Gastrocnemius medialis (tissue), 4 donors: ENCODE measurements at places on chromosomes 7 and 10. TPM values are rescaled to one million over a fixed set of nuclear protein-coding genes. Genes with fewer than 3 reads are reported as not detected.

GRCh38 chr7:55019691-55020465 is 1.1 kb downstream of the EGFR start:
- no peak for DNase-seq

DNA sequence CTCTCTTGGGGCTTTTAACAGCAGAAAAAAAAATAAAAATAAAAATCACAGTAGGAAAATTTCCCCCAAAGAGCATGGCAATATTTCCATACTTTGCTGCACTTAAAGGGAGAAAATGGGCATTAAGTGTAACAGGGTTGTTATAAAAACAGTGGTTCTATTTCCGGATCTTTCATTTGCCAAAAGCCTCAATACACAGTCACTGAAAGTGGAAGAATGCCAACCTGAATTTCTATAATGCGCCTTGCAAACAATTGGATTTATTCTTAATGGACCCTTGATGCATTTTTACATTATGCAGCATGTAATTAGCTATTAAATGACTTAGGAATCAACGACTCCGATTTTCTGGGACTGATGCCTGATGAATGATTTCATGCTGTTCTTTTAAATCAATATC is 127.6 kb upstream of the NANOS1 start:
- no peak for DNase-seq

GRCh38 chr10:110305767-110306451 is 1.2 kb upstream of the SMNDC1 start:
- DNase-seq: peak; percentile 12

DNA sequence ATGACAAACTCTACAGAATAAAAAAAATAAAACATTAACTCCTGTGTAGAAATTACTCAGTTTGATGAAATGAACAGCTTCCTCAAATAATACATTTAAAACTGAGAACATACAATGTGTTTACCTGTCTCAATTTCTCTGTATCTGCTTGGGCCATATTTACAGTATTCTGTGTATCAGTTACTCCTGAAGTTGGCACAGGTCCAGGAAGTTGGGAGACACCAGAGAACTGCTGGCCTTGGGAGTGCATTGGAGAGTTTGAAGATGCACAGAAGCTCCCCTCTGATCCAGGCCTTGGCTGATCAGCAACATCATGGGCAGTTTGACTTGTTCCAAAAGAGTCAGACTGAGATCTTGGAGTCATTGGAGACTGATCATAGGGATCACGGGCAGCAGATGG is 155.1 kb downstream of the GALNT11 start:
- DNase-seq: no peak

GRCh38 chr10:124319926-124320391 is 98.8 kb downstream of the OAT start:
- no peak for DNase-seq

DNA sequence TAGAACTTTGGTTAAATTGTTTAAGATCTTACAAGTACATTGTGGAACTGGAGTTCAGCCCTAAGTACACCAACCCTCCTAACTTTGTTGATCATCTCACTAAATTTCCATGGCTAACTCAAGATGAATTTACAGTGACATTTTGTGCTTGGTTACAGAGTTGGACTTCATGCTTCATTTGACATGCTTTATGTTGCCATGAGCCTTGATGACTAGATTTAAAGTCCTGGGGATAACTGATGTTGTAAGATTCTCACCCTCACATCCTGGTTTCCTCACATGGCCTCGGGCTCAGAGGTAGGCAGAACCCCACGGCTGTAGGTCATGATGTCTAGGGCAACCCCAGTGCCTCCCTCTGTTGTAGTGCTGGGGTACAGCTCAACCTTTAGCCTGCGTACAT is 397.2 kb upstream of the IGFBP3 start:
- DNase-seq: no peak

- peak; percentile 66 for DNase-seq
These were observed 1.3 kb upstream of the ITPRIP start for GRCh38 chr10:104339469-104340110.

- no peak for DNase-seq
These were observed 190.1 kb upstream of the STK17A start for GRCh38 chr7:43392638-43393330.

DNA sequence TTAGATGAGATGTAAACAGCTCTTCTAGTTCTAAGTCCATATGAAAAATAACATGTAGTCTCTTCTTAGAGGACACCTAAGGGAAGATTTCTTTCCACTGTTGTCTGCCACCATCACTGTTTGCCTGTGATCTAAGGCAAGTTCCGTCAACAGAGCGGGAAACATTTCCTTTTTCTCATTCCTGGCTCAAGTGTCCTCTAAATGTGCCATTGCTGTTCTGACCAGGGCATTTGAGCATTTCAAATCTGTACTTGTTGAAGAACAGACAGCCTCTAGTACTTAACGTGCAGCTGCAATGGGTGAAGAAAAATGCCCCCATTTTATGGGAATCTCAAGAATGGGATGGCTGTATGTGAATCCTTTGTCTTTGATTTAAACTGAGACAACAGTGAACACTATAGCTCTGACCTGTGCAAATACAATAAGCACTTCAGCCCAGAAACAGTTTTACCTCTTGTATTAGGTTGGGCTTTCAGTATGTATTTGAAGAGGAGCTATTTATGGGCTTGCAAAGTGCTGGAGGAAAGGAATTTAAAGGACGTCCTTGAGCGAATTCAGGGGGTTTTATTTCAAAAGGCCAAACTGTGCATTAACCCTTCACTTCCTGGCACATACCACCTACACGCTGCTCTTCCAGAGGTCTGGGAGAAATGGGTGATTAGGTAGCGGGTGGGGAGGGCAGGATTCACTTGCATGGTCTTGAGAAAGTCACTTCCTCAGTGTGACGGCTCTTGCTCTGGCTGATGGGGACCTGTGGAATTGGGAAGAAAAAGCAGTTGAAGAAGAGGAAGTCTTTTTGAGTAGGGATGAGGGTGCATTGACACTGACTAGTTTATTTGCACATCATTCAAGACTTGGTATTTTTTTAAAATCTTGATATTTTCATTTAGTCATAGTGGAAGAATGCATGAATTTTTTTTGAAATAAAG is 66.1 kb downstream of the THNSL1 start:
- no peak for DNase-seq

DNA sequence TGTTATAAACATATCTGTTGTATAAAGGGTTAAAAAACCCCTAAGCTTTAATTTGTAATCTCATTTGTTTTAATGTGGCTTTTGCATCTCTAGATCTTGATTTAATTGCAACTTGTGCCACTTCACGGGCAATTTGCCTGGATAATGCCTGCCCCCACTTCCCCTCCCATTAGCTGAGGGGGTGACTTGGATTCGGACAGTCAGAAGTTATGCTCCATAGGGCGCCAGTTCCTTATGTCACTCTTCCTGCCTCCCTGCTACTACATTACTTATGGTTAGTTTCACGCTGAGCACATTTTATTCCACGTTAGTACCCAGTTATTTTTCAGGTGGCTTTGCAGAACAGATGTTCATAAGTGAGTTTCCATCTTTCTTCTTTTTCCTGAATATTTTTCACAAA is 1015.2 kb upstream of the PHF14 start:
- DNase-seq: no peak

- no peak for DNase-seq
These were observed 25.6 kb downstream of the STYXL1 start for GRCh38 chr7:76022026-76022780.

DNA sequence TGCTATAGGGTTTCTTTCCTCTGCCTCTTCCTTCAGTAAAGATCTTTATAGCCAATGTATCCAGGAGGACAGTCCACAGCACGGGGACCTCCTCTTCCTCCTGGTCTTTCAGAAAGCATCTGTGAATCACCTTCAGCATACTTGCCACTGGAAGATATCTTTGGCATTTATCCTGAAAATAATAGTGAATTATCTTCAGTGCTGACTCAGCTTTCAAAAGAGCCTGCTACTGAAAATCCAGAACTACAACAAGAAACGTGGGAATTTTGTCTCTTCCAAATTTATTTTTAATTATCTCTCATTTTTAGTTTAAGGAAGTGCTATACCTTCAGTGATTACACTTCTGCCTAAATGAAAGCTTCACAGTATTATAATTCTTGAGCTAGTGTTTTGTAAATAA is 7.6 kb upstream of the UNC5B start:
- no peak for DNase-seq

- DNase-seq: no peak
These were observed 846 bp downstream of the DNAJC1 start for GRCh38 chr10:22002591-22003176.

The SAP25 gene
- not detected for total RNA-seq

The MICALL2 gene
- 2.0 TPM for total RNA-seq

The AKR1D1 gene
- 0.20 TPM for total RNA-seq

The FAM149B1 gene
- total RNA-seq: 5.6 TPM

The IFIT1B gene
- not detected for total RNA-seq
